ENCODE measurements at places on chromosomes 6 and 20.

- DNase-seq = peak; percentile 57
These were observed 114.9 kb upstream of the BTN3A2 start for GRCh38 chr6:26249957-26250697.

DNA sequence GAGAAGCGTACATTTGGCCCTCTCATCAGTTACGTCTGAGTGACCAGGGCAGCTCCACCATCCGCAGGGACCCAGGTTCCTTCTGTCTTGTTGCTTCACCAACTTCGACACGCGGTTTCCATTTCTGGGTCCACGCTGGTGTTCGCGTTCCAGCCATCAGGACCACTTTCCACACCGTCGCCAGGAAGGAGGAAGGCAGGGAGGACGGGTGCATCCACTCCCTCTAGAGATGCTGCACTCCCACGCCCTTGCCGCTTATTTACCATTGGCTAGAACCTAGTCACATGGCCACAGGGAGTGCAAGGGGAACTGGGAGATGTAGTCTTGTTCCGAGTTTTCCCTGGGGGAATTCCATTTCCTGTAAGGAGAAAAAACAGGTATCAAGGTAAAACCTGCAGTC is 33.2 kb upstream of the SNX9 start:
- no peak for DNase-seq

DNA sequence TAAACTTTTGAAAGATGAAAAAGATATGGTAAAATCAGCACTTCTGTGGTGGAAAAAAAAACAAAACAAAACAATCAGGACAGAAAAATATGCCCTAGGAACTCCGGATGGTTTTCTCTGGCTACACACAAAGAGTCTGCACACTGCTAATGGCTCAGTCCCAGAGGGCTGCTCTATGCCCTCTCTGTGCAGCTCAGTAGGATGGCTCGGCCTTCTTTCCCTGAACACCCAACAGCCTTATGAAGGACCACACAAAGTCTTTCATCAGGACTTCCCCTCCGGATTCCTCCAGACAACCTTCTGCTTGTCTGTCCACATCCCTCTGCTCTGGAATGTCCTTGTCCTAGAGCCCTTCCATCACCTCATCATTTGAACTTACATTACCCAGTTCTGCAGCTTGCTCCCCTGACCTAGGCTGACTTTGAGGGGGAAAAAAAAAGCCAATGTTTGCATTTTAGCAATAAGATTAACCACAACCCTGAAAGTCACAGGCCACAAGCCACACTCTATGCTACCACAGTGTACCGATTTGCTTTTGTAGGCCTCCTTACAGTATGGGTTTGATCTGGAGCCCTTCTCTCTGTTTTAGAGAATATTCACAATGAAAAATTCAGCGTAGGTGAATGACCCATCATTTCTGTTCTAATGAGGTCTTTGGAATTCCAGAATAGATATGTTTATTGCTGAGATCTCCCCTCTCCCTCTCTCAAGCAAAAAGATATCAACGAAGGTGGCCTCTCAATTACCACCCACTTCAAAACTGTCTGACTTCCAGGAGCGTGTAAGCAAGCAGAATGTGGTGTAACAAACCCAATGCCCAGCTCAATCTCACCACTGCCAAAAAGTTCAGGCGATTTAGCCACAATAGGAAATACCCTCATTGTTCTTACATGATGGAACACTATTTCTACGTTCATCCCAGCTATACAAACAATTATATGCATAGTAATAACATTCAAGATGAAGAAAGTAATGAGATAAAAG is 164.0 kb downstream of the GMDS start:
- DNase-seq = no peak

GRCh38 chr6:40715570-40716403 is 128.6 kb upstream of the LRFN2 start:
- DNase-seq = no peak

GRCh38 chr20:36063916-36064657 is 90.5 kb upstream of the EPB41L1 start:
- peak; percentile 8 for DNase-seq

DNA sequence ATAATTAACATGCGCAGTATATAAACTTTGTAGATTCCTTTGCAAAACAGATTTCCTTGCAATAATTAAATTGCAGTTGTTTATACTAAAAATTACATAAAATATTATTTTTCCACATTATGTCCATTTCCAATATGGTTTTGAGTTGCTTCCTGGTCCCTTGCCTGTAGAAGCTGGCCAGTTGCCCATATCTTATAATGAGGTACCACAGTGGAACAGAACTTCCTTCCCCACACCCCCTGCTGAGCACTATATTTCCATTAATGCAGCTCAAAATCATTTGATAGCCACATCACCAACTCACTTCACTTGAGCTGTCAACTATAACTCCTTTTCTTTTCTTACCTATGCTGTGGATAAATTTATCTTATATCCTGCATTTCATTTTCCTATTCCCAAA is 194.6 kb downstream of the DST start:
- no peak for DNase-seq

DNA sequence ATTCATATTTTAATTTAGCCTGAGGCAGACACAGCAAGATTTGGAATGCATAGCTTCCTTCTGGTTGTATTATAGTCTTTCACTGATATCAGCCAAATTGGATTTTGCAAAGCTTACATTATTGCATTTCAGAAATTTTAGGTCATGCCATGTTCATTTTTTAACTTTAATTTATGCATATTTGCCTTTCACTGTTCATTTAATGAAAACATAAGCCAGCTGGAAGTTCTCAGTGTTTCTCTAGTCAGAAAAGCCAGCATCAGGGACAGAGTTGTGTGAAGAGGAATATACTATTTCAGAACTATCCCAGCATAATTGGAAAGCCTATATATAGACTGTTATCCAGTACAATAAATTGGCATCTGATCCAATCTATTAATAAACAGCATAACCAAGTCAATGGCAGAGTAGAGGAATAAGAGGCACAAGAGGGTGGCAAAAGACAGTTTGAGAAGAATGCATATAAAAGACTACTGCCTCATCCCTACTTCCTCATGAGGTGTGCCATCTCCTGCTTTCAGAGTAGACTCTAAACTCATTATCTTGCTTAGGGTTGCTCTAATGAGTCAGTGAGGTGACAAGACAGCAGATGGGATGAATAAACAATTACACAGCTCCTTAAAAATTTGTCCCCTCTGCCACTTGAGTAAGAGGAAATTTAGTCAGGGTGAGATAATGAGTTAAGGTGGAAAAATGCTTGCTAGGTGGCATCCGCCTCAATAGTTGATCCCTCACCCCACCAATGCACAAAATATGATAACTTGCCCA is 159.8 kb upstream of the HCRTR2 start:
- DNase-seq = no peak

DNA sequence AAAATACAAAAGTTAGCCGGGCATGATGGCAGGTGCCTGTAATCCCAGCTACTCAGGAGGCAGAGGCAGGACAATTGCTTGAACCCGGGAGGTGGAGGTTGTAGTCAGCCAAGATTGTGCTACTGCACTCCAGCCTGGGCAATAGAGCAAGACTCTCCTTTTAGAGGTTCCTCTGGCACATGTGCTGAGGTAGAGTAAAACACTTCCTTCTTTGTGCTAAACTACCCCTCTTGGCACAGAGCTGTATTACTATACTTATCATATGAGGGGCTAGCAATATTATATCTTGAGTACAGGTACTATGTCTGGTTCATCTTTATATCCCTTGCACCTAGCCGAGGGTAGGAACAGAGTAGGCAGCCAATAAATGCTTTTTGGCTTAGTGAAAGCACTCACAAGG is 40.2 kb upstream of the SAMHD1 start:
- no peak for DNase-seq

GRCh38 chr20:17611540-17612286 is 41.8 kb downstream of the DSTN start:
- DNase-seq = no peak

- DNase-seq = no peak
These were observed 9.7 kb downstream of the MOCS3 start for GRCh38 chr20:50968289-50968688.

DNA sequence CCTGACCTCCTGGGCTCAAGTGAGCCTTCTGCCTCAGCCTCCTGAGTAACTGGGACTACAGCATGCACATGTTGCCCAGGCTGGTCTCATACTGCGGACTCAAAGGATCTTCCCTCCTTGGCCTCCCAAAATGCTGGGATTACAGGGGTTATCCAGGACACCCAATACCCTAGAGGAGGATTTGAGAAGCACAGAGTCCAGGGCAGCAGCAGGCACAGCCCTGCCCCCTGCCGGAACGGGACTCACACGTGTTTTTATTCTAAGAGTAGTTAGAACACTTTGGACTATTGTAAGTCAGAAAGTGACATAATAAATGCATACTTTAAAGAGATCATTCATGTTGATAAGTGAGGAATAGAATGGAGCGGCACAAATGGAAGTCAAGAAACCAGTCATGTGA is 80.2 kb downstream of the C6orf118 start:
- no peak for DNase-seq

- DNase-seq = no peak
These were observed 8.0 kb downstream of the TMEM181 start for GRCh38 chr6:158567871-158568401.

GRCh38 chr6:12149944-12150510 is 137.9 kb downstream of the HIVEP1 start:
- no peak for DNase-seq

GRCh38 chr20:32040142-32040953 is 11.7 kb upstream of the HCK start:
- no peak for DNase-seq

GRCh38 chr6:142804490-142804889 is 140.5 kb downstream of the HIVEP2 start:
- no peak for DNase-seq

DNA sequence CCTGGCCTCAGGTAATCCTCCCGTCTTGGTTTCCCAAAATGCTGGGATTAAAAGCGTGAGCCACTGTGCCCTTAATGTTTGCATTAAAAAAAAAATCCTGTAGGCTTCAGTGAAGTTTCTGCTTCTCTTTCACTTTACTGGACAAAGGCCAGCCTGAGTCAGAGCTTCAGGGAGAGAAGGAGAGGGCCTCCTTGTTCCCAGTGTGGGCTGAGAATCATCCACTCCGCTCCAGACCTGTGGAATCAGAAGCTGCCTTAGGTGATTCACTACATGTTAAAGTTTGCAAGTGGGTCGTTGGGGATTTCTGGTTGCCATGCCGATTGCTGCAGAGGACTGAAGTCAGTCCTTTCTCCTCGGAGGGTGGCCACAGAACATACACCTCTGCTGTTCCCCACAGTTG is 113.3 kb upstream of the EEF1E1 start:
- no peak for DNase-seq

GRCh38 chr20:42370075-42370474 is 751.9 kb upstream of the CHD6 start:
- DNase-seq = no peak

GRCh38 chr6:149545258-149545753 is 537 bp downstream of the PPIL4 start:
- peak; percentile 60 for DNase-seq

GRCh38 chr20:29740601-29740950 is 1516.9 kb upstream of the DEFB115 start:
- no peak for DNase-seq

DNA sequence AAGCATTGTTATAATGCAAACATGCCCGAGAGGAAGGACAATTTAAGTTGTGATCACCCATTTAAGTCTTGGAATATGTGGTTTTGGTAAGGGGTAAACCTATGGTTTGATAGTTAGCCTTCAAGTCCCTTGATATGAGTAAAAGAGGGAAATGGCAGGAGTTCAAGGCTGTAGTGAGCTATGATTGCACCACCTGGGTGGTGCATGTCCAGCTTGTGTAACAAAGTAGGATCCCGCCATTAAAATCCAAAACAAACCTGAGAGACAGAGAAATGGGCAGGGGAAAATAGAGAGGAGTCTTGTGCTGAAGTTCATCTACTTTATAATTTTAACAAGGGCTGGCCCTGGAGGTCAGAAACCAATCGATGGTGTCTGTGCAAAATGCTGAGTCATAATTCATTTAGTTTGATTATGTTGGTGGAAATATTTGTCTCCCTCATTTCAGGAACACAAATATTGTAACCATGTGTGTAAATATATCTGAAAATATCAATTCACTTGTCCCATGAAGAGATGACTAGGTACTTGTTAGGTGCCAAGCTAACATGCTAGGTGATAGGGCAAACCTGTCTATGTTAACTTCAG is 23.2 kb upstream of the ARMH2 start:
- DNase-seq = no peak

- no peak for DNase-seq
These were observed 55.9 kb upstream of the SNX9 start for GRCh38 chr6:157766901-157767774.

DNA sequence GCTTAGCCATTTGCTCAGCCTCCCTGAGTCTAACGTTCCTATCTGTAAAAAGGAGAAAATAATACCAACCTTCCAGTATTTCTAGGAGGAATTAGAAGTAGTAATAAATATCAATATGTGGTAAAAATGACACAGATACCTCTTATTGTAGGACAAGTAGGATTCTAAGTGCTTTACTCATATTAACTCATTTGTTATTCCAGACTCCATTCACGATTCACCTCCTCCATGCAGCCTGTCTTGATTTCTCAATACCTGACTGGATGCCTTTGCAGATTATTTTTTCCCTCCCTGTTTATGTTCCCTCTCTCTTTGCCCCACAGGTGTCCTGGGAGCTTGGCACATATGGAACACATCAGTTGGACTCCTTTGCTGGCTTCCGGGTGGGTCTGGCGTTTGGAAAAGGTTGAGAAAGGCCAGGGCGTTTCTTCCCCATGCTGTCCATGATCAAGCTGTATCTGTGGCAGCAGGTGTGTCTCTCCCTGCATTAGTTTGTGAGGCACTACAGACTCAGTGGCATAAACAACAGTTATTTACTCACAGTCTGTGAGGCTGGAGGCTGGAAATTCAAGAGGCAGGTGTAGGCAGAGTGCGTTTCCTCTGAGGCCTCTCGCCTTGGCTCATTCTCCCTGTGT is 10.7 kb upstream of the DUSP22 start:
- DNase-seq = no peak

DNA sequence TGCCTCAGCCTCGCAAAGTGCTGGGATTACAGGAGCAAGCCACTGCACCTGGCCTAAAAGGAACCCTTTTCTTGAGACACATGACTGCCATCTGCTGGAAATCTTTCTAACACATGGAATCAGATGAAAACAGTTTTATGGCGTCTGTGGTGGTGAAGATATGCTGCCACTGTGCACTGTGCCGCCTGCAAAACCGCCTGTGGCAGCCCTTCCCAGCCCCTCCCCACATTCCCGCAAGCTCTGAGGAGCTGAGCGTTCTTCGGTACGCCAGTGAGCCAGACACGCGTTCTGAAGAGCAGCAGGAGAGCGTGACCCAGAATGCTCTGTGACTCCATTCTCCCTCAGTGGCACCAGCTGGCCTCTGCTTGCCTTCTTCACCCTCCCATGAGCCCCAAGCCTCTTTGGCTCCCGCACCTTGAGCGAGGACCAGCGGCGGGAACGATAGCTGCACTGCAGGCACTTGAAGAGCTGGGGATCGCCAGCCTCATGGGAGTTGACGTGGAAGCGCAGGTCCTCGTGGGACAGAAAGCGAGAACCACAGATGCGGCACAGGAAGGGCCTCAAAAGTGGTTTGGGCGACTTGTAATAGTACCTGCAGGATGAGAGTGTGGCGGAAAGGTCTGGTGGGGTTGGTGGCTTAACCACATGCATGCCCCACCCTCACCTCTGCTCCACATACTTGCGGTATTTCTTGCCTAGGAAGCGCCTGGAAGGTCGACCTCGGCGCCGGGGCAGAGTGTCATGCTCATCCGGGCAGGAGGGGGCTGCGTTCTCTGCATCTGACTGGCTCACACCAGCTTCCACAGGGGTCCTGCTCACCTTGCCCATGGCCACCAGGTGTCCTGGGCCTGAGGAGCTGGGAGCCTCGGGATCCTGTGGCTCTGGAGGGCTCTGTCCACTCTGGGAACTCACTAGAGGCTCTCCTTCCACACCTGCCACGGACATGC is 8.7 kb downstream of the ZNF335 start:
- DNase-seq = no peak

GRCh38 chr20:53647286-53647821 is 53.7 kb upstream of the ZNF217 start:
- no peak for DNase-seq

All from T-helper 1 cell (primary cell).